AG08395 (cell line): ENCODE measurements at places on chromosomes 2 and 18.
A peak's percentile ranks its signal among the peaks of the same experiment; 100 is the strongest.

- DNase-seq: peak; percentile 9
Observed at GRCh38 chr2:170335351-170335750, 157.4 kb downstream of the MYO3B start.

GRCh38 chr18:60259052-60259681 lies 113.4 kb downstream of the MC4R start:
- peak; percentile 20 for DNase-seq

DNA sequence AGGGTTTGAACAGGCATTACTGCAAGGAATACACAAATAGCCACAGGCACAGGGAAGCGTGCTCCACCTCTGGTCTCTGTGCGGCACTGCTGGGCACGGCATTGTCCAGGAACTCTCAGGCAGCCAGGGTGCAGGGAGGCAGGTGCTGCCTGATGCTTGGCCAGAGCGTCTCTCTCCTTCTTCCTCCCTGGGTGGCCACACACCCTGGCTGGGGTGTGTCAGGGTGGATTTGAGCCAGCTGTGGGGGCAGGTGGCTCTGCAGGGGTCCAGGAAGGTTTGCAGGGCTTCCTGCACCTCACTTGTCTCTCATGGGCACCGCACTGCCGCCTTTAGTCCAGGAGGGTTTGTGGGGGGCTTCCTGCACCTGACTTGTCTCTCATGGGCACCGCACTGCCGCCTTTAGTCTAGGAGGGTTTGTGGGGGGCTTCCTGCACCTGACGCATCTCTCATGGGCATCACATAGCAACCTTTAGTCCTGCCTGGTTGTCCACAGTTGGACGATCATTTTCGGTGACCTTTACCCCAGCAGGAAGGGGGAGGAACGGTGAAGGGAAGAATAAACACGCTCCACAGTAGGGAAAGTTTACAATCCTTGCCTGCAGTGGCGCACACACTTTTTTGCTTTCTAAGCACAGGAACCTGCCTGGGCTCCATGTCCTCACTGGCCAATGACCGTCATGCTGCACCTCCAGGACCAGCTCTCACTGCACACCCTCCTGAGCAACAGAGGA lies 332.9 kb downstream of the EIPR1 start:
- no peak for DNase-seq

DNA sequence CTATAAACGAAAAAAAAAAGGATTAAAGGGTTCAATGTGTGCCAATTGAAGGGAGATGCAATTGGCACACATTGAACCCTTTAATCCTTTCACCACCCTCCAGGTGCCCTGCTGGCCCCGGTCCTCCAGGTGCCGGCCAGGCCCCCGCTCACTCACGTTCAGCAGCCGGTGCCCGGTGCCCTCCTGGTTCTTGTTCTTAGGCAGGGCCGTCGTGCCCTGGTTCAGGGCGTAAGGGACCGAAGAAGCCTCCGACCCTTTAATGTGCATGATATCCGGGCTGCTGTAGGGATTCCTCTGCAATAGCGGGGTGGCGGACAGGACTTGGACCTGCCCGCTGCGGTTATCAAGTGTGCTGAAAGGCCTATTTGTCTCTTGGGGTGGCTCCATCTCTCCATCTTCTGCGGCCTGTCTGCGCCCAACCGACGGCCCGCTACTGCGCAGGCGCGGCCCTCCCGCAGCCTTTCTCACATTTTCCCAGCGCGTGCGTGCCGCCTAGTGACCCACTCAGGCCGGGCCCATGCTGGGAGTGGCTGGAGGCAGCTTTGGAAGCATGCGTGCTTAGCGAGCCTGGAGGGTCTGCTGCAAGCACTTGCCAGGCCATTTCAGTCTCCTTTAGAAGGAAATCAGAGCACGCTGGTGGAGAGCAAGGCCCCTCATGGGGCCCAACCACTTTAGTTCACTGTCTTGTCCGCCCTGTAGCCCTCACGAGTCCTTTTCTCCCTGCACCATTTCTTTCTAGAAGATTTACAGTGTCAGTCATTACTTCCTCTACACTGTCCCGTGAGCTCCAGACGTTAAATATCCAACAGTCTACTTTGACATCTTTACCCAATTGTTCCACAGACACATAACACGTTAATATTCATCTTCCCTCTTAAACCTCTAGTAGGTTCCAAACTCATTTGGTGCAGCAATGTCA lies 24.3 kb downstream of the TMEM237 start:
- peak; percentile 97 for DNase-seq

DNA sequence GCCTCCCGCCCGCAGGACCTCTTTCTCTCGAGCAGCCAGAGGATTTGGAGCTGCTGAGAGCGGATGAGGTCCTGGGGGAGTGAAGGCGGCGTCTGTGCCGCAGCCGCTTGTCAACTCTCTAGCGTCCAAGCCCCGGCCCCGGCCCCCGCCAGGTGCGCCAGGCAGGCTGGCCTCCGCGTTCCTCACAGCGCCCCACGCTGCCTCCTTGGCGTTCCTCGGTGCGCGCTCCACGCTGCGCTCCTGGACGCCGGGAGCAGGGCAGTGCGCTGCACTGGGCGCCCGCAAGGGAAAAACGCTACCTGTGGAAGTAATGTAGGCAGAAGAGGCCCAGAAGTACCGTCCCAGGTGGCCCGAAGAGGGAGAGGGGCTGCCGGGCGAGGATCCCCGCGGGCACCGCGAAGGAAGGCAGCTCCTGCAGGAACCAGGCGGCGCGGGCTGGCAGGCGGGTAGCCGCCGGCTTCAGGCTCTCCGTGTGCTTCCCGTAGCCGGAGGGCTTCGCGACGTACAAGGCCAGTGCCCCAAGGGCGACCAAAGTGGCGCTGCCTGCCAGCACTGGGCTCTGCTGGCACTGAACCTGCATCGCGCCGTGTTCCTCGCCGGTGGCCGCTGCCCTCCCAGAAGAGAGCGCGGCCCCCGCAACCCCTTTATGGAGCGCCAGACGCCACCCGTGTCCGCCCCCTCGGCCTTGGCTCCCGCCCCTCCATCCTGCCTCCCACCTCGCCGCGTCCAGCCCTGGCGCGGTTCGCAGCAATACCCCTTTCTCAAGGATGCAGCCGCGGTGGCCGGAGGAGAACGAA lies at the start of gene SRD5A2:
Gene SRD5A2 (minus strand): TSS at position 618 of the 797 bp plus-strand sequence. CDS start 38 bp downstream, at position 580.
- no peak for DNase-seq

- DNase-seq: peak; percentile 14
Observed at GRCh38 chr2:102114290-102114721, 28.2 kb upstream of the IL1R1 start.

DNA sequence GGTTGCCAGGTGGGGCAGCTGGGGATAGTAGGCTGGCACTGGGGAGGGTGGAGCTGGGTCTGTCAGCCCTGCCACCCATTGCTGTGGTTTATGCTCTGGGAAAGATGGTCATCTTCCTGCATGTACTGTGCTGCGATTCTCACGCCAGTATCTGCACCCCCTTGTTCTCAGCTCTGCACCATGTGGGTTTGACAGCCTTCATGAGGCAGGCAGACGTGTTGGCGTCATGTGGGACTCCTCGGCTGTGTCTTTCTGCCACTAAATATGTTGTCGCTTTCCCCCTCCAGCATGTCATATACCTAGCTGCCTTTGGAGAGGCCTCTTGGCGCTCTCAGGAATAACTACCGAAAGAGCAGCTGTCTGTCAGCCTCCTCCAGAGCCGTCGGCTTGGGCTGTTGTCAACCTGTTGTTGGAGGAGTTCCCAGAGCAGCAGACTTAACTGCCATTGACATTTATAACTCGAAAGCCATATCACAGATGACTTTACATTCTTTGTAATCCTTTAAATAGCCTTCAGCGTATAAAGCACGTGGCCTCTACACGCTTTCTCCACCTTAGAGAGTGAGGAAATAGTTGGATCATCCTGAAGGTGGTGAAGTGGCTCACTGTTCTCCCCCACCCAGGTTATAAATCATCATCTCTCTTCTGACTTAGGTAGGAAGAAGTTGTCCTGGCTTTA lies 80.4 kb upstream of the MGAT5 start:
- DNase-seq: no peak
